Activated naive CD4-positive, alpha-beta T cell treated with anti-CD3 and anti-CD28 coated beads, Interleukin-2, amount 10 ng/mL, durations not matched to agents 7 days and 5 days (primary cell): ENCODE measurements at places on chromosomes 5 and 9.

DNA sequence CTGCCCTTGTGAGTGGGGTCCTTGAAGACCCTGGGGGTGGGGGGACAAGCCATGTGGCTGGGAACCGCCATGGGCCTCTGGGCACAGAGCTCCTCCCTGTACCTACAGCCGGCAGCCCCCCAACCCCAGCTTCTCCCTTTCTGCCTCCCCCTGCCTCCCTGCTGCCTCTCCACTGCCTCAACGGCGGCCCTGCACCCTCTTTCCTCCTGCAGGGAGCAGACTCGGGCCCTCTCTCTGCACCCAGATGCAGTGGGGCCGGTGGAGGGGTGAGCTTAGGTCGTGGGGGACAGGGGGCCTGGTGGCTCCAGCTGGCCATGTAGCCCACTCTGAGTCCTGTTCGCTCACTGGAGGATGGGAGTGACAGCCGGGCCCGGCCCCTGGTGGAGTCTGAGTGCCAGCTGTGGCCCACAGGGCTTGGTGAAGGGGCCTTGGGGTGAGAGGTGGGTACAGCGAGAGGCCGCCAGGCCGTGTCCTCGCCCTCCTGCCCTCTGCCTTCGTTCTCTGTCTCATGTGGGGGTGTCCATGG is 139.3 kb upstream of the COL5A1 start:
- DNase-seq: no peak

- DNase-seq: peak; percentile 50
Observed at GRCh38 chr9:127049044-127049443, 73.4 kb downstream of the ANGPTL2 start.

- peak; percentile 85 for DNase-seq
Observed at GRCh38 chr9:89408628-89409101, 89.2 kb downstream of the SEMA4D start.

DNA sequence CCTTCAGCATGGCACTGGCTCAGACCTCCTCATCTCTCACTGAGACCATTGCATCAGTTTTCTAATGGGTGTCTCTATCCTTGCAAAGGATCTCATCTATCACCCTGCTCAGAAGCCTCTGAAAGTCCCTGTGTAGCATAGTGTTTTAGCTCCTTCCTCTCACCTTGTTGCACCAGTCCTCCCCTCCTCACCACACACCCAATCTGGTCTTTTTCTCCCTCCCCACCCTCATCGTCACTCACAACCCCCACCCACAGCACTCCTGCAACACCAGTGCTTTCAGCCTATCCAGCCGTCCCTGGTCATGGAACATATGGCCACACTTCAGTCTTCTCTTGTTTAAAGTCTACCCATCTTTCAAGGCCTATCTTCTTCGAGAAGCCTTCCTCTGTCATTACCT is 74.5 kb downstream of the ANGPTL2 start:
- no peak for DNase-seq
